ENCODE measurements at places on chromosomes 12 and 14.

GRCh38 chr12:4769073-4769472, 48.9 kb downstream of the GALNT8 start:
- no peak for DNase-seq

GRCh38 chr12:1281683-1282366, 290.8 kb downstream of the ERC1 start:
- DNase-seq: peak; percentile 92

GRCh38 chr14:73851000-73851399, 631 bp upstream of the PTGR2 start:
- DNase-seq: no peak

DNA sequence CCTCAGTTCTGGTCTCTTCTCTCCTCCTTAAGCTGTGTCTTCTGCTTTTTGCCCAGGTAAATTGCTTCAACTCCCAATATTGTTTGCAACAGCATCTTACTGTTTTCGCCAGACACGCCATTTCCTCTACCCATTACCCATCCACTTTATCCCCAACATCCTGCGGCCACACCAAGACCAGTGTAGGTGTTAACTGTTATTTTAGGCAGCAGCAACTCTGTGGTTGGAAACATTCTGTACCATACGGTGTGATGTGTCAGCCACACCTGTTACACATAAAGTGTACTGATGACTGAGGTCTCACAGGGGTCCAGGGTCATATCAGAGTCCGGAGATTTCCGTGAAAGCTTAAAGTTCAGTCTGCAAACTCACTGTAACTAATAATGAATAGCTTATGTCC, 21.8 kb upstream of the KLRD1 start:
- no peak for DNase-seq

DNA sequence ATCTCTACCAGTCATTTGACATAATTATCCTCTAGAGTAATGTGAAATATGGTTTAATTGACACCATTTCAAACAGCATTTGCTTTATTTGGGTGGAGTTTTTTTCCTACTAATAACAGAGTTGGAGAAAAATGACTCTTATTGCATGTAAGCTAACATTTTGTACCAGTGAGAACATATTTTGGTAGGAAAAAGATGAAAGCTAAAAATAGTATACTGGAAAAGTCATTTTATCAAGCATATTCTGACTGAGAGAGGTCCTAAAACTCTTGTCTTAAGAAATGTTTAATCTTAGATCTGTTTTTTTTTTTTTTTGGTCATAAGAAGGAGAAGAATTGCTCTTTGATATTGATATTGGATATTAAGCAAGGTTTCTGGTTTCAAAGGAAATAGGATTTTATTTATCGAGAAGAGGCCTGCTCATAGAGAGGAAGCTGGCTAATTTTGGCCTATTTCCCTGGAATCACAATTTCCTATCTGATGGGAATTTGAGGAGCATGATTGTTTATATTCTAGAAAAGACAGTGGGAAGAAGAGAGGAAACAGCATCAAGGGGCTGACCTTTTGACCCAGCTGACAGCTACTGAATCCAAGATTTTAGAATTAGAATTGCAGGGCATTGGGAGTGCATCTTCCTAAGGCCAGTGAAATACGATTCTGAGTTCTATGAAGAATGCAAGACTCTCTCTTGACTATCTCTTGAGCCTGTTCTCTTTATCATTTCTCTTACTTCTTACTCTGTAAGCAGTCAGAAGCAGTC, 19.4 kb downstream of the OTOGL start:
- DNase-seq: no peak
